H4 (cell line): ENCODE measurements at places on chromosomes 3 and 15.

GRCh38 chr3:194929578-194929960 lies 243.9 kb downstream of the FAM43A start:
- DNase-seq, result no peak

- DNase-seq, result no peak
Measured at GRCh38 chr15:76764004-76764403, 141.1 kb downstream of the SCAPER start.

GRCh38 chr3:123576122-123576521 lies 8.7 kb downstream of the HACD2 start:
- no peak for DNase-seq

- no peak for DNase-seq
Measured at GRCh38 chr3:31581660-31582059, 48.9 kb downstream of the STT3B start.

DNA sequence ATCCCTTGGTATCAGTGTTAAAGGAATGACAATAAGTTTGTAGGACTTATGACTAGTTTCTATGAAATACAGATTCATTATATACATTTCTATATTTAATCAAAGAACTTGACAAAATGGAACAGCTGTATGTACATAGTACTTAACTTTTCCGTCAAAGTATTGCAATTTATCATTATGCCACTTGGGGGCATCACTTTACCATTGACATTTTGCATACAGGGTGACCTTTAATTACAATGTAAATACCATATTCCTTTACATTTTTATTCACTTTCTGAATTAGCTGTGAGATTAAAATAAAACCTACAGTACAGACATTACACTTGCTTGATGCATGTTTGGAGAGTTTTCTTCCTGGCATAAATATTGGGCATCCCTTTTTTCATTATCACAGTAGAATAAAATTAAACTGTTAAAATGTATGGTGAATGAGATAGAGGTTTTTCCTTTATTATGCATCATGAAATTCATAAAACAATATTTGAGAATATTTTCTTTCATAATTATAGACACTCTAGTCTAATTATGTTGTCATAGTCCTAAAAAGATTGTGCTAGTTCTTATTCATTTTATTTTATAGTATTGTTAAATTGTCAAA lies 6.9 kb downstream of the NEK11 start:
- peak; percentile 40 for DNase-seq

- peak; percentile 76 for DNase-seq
Measured at GRCh38 chr3:188270423-188270972, 116.5 kb downstream of the LPP start.

- DNase-seq, result no peak
Measured at GRCh38 chr3:27185231-27185989, 183.8 kb downstream of the NEK10 start.

DNA sequence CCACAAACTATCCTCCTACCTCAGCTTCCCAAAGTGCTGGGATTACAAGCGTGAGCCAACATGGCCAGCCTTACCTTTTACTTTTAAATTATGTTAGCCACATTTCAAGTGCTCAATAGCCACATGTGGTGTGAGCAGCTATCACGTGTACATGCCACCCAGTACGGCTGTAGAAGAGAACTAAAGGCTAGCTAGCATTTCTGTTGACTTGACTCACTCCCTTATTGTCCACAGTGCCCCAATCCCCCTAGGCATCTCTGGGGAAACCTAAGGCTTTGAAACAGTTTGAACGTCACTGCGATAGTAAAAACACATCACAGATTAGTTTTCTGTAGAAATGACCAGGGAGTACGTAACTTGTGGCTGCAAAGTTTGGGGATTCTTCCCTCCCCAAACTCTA lies 12.0 kb downstream of the C15orf40 start:
- DNase-seq, result no peak

DNA sequence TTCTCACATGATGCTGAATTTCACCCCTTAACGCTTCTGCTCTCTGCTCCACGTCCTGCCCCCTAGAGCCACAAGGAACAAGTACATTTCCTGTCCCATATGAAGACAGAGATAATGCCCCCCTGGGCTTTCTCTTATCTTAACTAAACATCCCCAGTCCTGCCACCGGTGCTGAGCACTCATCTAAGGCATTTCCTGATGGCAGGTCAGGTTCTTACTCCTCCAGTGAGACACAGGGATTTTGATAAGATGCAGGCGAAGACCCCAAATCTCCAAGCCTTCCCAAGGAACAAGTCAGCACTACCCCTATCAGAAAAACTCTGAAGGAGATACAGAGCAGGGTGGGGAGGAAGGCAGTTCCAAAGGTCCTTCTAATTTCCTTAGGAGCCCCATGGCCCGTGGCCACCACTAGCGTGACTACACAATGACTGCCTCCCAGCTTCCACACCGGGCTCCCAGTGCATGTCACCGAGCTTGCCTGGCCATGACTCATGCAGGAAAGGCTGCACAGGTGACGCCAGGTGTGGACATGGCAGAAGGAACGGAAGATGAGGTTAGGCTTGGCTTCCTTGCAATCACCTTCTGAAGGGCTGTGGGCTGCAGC lies 152.9 kb downstream of the XXYLT1 start:
- DNase-seq, result peak; percentile 69

- no peak for DNase-seq
Measured at GRCh38 chr3:69562020-69562419, 176.1 kb upstream of the FRMD4B start.

DNA sequence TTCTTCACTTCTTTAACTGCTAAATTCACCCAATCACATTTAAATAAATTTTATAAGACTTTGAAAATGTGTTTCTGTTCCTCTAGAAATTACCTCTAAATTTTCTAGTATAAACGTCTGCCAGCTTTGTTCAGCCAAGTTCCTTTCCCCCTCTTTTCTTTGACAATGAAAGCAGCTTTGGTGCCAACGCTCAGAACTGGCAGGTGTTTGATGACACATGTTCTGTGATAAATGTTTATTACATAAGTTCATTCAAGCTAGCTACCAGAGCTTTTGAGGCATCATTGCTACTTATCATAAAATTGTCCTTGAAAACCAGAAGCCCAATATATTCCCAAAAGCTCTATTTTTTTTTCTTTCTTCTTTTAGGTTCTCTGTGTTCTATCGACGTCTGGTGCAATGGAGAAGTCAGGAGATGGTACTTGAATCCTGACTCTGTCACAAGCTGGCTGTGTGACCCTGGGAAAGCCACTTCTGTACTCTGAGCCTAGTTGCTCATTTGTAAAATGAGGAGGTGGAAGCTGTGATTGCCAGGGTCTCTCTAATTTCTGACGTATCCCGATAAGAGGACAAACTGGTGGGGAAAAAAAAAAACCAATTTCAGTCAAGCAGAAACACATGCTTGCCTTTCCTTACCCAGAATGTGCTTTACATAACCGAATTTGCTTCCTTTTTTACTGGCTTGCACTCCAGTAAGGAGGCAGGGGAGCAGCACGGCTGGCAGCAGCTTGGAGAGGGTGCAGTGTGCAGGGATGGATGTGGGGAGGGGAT lies 187.1 kb upstream of the LPP start:
- DNase-seq, result no peak

GRCh38 chr3:169118666-169119370 lies 544.7 kb downstream of the MECOM start:
- DNase-seq, result peak; percentile 78

DNA sequence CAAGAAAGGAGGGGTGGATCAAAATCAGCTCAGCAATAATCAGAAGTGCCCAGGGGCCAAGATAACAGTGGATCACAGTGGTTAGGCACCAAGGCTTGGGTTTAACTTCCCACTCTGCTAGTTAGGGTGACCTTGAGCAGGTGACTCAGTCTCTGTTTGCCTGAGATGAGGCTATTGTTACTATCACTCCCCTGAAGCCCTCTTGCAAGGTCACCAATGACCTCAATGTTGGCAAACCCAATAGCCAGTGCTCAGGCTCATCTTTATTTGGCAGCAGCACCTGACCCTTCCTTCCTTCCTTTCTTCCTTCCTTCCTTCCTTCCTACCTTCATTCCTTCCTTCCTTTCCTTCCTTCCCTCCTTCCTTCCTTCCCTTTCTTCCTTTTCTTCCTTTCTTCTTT lies 102.4 kb upstream of the HACD2 start:
- DNase-seq, result no peak

GRCh38 chr3:42051384-42052131 lies 39.6 kb upstream of the TRAK1 start:
- no peak for DNase-seq
